Activated CD4-positive, alpha-beta T cell treated with anti-CD3 and anti-CD28 coated beads for 4 hours (primary cell): ENCODE measurements at places on chromosomes 3 and 15.
A peak's percentile ranks its signal among the peaks of the same experiment; 100 is the strongest.

GRCh38 chr3:30858894-30859389, 35.5 kb downstream of the GADL1 start:
- DNase-seq = no peak

- no peak for DNase-seq
These were observed 51.3 kb downstream of the GPD1L start for GRCh38 chr3:32157600-32158264.

GRCh38 chr3:47475570-47476329, at the start of gene SCAP:
SCAP (minus strand) TSS chr3:47475941; CDS start chr3:47442993, 32,948 bp downstream.
- DNase-seq = peak; percentile 97

DNA sequence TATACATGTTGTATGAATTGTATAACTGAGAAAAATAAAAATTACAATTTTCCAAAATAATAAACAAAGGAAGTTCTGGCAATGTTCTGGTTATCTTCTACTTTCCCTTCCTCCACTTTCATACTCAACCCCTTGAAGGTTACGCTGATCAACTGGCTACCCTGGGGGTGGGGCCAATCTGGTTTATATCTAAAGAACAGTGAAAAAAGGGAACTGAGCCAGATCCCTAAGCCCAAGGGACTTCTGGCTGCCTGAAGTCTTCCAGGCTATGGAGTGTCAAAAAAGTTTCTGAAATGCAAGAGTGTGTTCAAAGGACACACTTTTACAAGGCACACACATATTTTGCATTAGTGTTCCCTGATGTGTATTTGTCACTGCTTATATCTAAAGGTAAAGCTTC, 591.9 kb downstream of the ROBO1 start:
- no peak for DNase-seq

GRCh38 chr3:180911876-180912303, 580 bp upstream of the FXR1 start:
- DNase-seq = no peak

DNA sequence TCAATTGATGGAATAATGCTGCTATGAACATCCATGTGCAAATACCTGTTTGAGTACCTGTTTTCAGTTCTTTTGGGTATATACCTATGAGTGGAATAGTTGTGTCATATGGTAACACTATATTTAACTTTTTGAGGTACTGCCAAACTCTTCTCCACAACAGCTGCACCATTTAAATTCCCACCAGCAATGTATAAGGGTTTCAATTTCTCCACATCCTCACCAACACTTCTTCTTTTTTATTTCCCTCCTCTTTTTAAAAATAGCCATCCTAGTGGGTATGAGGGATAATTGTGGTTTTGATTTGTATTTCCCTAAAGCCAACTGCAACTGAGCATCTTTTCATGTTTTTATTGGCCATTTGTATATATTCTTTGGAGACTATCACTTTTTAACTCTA, 31.3 kb upstream of the ARHGEF3 start:
- no peak for DNase-seq

GRCh38 chr15:101280007-101280406, 2.7 kb upstream of the SELENOS start:
- no peak for DNase-seq

- DNase-seq = no peak
These were observed 141.9 kb upstream of the C2CD4B start for GRCh38 chr15:62306851-62307504.

DNA sequence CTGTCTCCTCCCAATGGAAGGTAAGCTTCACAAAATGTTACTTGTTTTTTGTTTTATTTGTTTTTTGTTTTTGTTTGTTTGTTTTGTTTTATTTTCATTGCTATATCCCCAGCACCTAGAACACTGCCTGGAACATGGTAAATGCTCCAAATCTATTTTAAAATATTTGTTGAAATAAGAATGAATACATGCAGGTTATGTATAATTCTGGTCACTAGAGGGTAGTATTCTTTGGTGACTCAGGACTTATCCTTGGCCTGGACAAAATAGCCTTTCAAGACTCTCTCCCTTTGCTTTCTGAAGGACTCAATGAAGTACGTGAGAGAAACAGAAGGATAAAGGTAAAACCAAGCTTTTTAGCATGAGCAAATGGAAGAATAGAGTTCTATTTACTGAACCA, 46.9 kb upstream of the PPP2R3A start:
- no peak for DNase-seq

- DNase-seq = peak; percentile 4
These were observed at the start of gene HDGFL3 for GRCh38 chr15:83207660-83208366. HDGFL3 (minus strand) TSS chr15:83207823; CDS start chr15:83207414, 409 bp downstream.

GRCh38 chr15:56837273-56837672, 81.2 kb upstream of the TCF12 start:
- no peak for DNase-seq

DNA sequence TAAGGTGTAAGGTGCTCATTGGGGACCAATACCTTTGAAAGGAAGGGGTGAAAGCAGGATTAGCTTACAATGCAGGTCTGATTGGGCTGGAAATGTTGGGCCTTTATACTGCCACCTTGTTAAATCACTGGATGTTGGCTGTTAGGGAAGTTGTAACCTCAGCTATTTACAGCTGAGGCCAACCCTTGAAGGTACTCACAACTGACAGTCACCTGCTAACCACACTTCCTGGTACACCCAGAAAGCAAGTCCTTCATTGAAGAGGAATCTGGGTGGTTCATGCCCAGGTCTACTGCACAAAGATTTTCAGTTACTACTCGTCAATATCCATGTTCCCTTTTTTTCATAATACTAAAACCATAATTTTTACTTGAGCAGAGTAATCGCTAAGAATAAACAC, 65.4 kb upstream of the CLDN18 start:
- no peak for DNase-seq

DNA sequence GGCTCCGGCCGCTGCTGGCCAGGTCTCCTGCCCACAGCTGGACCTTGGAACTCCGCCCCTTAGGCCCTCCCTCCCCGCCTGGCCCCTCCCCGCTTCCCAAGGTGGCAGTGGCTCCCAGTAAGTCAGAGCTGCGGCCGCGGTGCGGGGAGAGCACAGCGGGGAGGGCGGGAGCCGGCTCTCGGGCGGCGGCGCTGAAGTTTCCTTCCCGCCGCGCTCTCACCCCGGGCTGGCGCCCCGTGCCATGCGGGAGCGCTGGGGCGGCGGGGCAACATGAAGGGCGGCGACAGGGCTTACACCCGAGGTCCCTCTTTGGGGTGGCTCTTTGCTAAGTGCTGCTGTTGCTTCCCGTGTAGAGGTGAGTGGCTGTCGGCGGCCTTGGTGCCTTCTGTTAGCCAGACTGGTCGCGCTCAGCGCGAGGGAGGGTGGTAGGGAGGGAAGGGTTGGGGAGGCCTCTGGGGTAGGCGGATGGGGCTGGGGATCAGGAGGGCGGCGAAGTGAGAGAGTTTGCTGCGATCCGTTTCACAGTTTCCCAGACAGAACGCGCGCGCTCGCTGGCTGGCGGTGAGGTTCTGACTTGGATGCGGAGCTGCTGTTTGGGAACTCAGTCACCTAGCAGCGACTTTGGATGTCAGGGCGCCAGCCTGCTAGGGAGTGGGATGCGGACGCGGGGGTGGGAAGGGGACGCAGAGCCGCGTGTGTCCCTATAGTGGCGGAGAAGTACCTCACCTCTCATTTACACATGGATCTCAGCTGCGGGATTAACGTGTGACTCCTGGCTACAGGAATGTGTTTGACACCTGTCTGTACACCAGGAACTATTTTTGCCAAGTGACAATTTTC, 145.5 kb upstream of the UMPS start:
- DNase-seq = peak; percentile 11
